ENCODE measurements at places on chromosomes 12 and 14. TPM values are rescaled to one million over a fixed set of nuclear protein-coding genes. Genes with fewer than 3 reads are reported as not detected.
A peak's percentile ranks its signal among the peaks of the same experiment; 100 is the strongest.

- no peak for DNase-seq
- H3K36me3 ChIP-seq: no peaks in the 10 kb centered on the region
- H3K4me3 ChIP-seq: no peak overlapping the region
Observed at GRCh38 chr12:100539202-100539601, 34.3 kb upstream of the GAS2L3 start.

DNA sequence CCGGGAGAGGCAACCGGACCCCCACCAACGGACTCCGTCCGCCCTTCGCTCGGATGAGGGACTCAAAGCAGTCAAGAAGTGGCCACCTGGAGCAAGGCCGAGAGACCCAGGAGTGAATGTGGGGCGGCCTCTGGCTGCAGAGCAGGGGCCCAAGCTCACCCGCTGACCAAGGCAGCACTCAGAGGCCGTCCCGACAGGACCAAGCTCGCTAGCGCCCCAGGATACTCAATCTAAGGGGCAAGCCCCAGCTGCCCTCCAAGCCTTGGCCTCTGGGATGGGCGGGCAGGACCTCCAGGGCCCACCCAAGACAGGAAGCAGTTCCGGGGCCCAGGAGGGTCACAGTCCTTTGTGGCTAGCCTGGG is 936 bp downstream of the AKT1 start:
- peaks cover 41% of the 10 kb centered on the region for H3K4me1 ChIP-seq
- H3K4me3 ChIP-seq: peak overlapping the region; percentile 93
- peak overlapping the region; percentile 92 for H3K27ac ChIP-seq
- peaks cover 20% of the 10 kb centered on the region for H3K36me3 ChIP-seq
- H3K27me3 ChIP-seq: no peaks in the 10 kb centered on the region

Gene TMEM63C
- total RNA-seq: 1.1 TPM

Gene FERMT2
- 317 TPM for total RNA-seq

Gene FGF23
- not detected for total RNA-seq

Gene RIN3
- 30.7 TPM for total RNA-seq
